AG04450 (cell line): ENCODE measurements at places on chromosomes 5 and 9.

- no peak for DNase-seq
Observed at GRCh38 chr5:151086905-151087360, 6.1 kb upstream of the TNIP1 start.

- peak; percentile 21 for DNase-seq
Observed at GRCh38 chr5:62779010-62779422, 200.4 kb downstream of the LRRC70 start.

DNA sequence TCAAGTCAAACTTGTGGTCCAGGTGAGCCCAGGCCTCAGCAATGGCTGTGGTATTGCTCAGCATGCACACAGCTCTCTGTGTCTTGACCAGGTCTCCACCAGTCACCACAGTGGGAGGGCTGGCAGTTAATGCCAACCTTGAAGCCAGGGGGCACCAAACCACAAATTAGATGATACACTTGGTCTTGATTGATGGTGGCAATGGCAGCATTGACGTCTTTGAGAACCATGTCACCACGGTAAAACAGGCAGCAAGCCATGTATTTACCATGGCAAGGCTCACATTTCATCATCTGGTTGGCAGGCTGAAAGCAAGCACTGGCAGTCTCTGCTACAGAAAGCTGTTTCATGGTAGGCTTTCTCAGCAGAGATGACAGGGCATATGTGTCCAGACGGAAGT is 40.0 kb downstream of the NIM1K start:
- no peak for DNase-seq

GRCh38 chr9:32590476-32590875 is 17.5 kb upstream of the NDUFB6 start:
- no peak for DNase-seq
